Posterior vena cava (tissue), 2 donors: ENCODE measurements at places on chromosomes 6 and 20. TPM values are rescaled to one million over a fixed set of nuclear protein-coding genes. Genes with fewer than 3 reads are reported as not detected.

TRIM15 gene
- not detected for total RNA-seq

PBOV1 gene
- total RNA-seq = not detected

ALDH5A1 gene
- total RNA-seq = 4.8 TPM

GSTA5 gene
- total RNA-seq = not detected

TSHZ2 gene
- total RNA-seq = 34.6 TPM

FOXP4 gene
- total RNA-seq = 16.8 TPM

TAP1 gene
- 30.2 TPM for total RNA-seq

CLDN20 gene
- not detected for total RNA-seq

SPDEF gene
- not detected for total RNA-seq

SSTR4 gene
- total RNA-seq = not detected

FNDC1 gene
- 5.1 TPM for total RNA-seq

ME1 gene
- 12.8 TPM for total RNA-seq

LY6G6D gene
- total RNA-seq = not detected

HLA-DRA gene
- 225 TPM for total RNA-seq

ULBP1 gene
- 0.19 TPM for total RNA-seq

MKKS gene
- 16.1 TPM for total RNA-seq

SLC35D3 gene
- not detected for total RNA-seq

LY6G6F gene
- not detected for total RNA-seq

GTF2H4 gene
- total RNA-seq = 27.2 TPM

TP53INP2 gene
- 44.7 TPM for total RNA-seq

EIF2S2 gene
- 50.2 TPM for total RNA-seq

KIF3B gene
- total RNA-seq = 26.2 TPM

BEND6 gene
- 9.8 TPM for total RNA-seq

OR12D3 gene
- not detected for total RNA-seq

HTR1B gene
- 9.2 TPM for total RNA-seq

RAET1E gene
- not detected for total RNA-seq

ID4 gene
- 97.0 TPM for total RNA-seq

GJA1 gene
- total RNA-seq = 68.2 TPM

MYLK2 gene
- total RNA-seq = not detected

PSORS1C1 gene
- total RNA-seq = 2.1 TPM

EZR gene
- total RNA-seq = 65.1 TPM

GGTLC1 gene
- total RNA-seq = not detected

SOX18 gene
- total RNA-seq = 47.6 TPM

BNIP5 gene
- total RNA-seq = not detected

GCNT2 gene
- total RNA-seq = 1.9 TPM
